ENCODE measurements at places on chromosomes 12 and 14.

DNA sequence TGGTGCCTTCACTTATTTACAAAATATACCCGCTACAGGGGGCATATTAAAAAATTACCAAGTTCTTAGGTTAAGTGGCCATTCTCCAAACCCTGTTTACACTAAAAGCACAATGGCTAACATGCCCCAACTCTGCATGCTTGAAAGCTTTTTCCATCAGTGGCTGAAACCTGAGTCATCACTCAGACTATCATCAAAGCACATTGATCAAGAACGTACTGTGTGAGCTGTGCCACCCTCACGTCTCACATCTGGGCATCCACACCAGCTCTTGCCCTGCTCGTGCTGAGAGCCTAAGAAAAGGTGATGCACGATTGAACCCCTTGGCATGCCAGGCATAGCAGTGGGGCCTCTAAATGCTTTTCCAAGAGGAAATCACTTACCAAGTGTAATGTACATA lies 13.2 kb downstream of the AQP6 start:
- no peak for DNase-seq

DNA sequence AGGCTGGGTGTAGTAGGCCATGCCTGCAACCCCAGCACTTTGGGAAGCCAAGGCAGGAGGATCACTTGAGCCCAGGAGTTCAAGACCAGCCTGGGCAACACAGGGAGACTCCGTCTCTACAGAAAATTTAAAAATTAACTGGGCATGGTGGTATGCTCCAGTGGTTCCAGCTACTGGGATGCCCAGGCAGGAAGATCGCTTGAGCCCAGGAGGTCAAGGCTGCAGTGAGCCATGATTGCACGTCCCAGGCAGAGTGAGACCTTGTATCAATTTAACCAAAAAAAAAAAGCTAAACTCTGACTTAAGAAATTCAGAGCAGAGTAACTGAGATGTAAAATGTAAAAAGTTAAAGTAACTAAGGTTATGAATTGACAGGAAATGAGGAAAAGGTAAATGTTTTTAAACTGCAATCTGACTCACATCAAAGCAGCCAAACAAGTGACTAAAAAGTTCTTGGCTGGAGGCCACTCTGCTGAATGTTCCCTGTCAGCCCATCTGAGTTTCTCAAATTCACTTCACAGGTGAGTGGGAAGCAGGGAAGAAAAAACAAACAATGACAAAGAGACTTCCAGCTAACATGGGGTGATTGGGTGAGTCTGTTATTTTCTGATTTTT lies 21.3 kb downstream of the PRKD1 start:
- no peak for DNase-seq

- DNase-seq = no peak
Measured at GRCh38 chr14:22174412-22175277, 414.4 kb downstream of the DAD1 start.

DNA sequence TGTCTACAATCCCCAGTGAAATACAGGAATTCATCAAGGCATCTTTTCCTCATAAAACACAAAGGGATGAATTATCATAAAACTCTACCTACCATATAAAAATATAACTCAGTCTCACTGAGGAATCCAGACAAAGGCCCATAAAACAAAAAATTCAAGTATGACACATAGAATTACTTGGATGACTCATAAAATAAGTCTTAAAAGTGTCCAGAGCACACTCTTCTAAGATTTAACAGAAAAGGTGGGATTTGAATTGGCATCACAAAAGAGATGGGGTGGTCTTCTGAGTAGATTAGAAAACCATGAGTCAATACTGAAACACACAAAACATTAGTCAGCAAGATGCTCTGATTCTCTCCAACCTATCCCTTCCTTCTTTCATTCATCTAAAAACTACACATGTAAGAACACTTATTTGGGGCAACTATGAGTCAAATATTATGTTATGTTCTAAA lies 202.7 kb upstream of the GARIN6 start:
- DNase-seq = no peak

- DNase-seq = no peak
Measured at GRCh38 chr14:89466484-89466883, 49.5 kb upstream of the FOXN3 start.

DNA sequence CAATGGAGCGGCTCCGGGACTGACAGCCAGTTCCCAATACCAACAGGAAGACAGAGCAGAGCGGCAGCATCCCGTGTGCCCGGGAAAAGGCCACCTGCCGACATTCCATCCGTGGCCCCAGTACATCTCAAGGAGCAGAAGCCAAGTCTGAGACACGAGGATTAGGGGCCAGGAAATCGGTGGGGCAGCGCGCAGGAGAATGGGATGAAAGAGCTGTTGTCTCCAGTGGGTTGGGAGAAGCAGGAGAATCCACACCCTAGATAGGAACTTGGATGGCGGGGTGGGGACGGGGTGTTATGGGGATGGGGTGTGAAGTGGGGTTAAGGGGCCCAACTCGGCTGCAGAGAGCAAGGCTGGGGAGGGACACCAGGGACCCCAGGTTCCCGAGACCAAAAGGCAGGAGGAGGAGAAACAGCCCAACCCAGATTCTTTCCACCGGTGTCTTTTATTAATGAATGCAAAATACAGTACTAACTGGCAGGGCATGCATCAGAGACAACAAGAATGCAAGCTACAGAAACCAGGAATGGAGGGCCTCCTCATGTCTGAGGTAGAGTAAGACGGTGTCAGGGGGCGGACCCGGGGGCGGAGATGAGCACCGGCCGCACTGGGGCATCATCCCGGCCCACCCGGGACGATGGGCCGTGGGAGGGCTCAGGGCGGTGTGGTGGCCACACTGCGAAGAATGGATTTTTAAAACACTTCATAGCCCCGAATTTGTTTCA lies 50.3 kb downstream of the BEGAIN start:
- no peak for DNase-seq

DNA sequence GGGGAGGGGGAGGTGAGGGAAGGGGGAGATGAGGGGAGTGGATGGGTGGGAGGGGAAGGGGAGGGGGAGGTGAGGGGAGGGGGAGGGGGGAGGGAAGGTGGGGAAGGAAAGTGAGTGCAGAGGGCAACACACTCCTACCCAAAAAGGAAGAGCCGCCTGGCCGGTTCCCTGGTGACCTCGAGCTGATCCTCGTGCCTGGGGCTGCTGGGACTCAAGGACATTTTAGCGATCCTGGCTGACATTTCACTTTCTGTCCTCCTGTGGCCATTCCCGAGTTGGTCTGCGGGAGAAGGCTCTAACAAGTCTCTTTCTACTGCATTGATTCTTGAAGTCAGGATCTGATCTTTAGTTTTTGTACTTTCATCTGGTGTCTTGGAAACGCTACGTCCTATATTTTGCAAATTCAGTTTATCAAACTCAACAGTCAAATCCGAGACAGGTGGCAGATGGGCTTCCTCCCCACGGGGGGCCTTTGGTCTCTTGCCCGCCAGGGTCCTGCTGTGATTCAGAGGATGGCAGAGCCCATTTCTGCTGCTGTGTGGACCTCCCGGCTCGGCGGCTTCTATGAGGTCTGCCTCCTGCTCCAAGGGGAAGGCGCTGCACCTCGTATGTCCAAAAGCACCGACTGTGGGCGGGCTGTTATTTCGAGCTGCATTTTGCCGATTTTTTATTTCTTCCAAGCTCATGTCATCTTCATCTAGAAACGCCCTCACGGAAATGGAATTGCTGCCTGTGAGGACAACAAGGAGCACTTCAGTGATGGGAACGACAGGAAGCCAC lies 19.1 kb downstream of the PGAM5 start:
- no peak for DNase-seq
